NT2/D1 (cell line): ENCODE measurements at places on chromosomes 5 and 9.

DNA sequence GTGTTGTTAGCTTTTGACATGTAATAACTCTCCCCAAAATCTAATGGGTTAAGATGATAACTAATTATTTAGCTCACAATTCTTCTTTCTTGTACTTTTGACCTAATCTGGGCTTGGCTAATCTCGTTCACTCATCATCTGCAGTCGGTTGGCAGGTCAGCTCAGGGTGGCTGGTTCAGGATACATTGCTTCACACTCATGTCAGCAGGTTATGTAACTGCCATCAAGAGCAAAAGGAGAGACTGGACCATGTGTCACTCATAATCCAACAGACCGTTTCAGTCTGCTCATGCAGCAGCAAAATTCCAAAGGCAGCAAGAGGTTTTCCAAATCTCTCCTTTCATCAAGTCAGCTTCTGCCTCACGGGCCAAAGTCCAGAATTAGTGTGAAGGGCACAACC lies 998.4 kb upstream of the CTNND2 start:
- no peak for DNase-seq

GRCh38 chr5:168064933-168065622 lies 226.4 kb upstream of the WWC1 start:
- DNase-seq, result no peak

- DNase-seq, result no peak
These were observed 22.9 kb upstream of the GLRX start for GRCh38 chr5:95845391-95845790.

DNA sequence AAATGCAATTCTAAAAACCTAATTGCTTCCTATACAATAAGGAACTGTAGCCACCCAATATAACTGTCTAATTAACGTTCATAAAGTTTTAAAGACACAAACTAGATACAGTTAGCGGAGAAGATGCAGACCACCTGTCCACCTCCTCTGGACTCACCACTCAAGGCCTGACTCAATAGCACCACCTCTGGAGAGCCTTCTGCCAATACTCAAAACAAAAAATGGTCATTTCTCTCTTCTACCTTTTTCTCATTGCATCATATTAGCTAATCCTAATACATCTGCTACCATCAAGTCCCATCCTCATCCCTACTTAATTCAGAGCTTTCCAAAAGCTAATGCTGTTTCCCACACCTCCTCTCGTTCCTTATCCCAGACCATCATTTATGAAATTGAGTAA lies 159.9 kb downstream of the MLLT3 start:
- no peak for DNase-seq

- DNase-seq, result no peak
These were observed 247.8 kb downstream of the PBX3 start for GRCh38 chr9:125995006-125995405.

GRCh38 chr5:149434162-149435014 lies 55.3 kb upstream of the IL17B start:
- no peak for DNase-seq

DNA sequence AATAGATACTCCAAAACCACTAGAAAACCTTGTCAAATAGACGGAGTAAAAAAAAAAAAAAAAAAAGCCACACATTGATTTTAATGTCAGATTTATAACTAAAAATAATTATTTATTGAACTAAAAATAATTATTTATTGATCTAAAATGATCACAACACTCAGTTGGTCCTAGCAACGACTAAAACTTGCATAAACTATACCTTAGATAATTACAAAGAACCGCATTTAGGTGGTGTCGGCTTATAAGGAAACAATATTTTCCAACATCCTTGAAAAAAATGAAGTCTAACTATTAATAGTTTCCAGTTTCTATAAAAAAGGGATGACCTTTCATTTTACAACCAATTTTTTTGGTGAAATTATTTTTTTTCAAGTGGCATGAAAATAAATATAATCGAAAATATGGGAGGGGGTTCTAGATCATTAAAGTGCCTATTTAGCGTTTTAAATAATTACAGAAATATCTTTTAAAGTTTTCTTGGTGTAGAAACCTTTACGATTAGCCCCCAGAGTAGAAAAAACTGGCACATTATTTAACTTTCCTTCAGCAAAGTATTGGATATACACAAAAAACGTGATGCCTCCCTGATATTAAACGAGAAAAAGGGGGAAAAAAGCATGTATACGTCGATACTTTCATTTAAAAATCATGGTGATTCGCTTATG lies 3.7 kb downstream of the ARRDC3 start:
- DNase-seq, result no peak

GRCh38 chr9:27715651-27716050 lies 142.4 kb upstream of the C9orf72 start:
- DNase-seq, result no peak

- DNase-seq, result no peak
These were observed 45.9 kb upstream of the APC start for GRCh38 chr5:112691758-112692157.

DNA sequence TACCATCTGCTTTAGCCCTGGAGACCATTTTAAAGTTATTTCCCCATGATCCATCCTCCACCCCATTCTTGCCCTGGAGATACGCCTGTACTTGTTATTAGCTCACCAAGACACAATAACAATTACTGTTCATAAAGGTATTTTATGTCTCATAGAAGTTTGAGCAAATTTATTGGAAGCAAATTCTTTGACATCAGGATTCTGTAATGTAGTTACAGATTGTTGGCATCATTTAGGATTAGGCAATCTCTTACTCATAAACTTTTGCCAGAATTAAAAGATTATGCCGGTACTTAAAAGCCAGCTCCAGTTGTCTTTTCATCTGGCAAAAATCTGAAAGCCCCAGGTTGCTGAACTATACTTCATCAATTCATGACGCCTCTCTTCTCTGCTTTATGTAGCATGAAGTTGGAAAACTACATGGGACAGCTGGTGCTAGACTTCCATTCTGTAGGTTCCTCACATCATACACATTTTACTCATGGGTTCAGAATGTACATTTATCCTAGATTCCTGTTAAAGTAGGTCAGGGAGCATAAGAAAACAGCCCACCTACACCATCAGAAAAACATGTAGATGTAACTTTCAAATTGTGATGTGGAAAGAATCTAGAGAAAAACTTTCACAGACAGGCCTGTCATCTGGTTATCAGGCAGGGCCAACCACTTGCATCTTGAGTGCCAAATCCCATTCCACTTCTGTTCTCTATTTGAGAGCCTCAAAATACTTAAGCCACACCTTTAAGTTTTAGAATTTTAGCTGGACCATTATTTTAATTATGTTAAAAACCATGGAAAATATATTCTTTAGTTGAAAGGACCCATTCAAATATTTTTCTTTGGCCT lies 14.0 kb downstream of the ATP10B start:
- no peak for DNase-seq

GRCh38 chr5:57246426-57246825 lies 72.6 kb downstream of the GPBP1 start:
- DNase-seq, result no peak

DNA sequence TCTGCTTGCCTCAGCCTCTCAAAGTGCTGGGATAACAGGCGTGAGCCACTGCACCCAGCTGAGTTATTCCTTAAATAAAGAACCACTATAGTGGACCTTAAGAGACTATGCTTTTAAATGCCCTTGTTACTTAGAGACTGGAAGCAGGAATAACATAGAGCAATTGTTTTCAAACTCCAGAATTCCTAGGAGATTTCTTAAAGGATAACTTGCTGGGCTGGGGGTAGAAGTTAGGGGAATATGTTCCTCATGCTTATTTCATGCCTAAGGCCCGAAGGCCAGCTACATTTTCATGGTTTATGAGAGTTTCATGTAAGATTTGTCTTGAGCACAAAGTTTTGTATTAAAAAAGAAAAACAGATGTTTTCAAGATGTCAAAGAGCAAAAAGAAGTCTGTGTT lies 48.2 kb downstream of the CSNK1A1 start:
- no peak for DNase-seq
